Stimulated activated CD4-positive, alpha-beta T cell treated with anti-CD3 and anti-CD28 coated beads, Interleukin-15, amount 100 ng/mL, for 1 hour (primary cell): ENCODE measurements at places on chromosomes 16 and 17.

- DNase-seq, result no peak
Measured at GRCh38 chr17:44914148-44914547, 1.2 kb downstream of the GFAP start.

DNA sequence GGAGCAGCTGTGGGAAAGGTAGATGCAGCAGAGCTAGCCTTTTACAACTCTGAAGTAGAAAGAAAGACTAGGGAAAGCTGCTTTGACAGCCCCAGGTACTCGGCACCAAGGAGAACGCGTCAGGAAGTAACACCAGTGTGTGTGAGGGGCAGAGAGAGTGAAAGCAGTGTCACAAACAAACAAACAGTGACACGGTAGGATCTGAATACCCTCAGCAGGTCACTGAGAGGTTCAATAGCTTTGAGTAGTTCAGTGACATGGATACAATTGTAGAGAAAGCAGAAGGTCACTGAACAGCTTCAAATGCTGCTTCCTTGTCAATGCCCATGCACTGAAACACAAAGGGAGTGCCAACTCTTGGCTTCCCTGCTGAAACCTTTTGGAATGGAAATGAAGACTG lies 150.3 kb upstream of the C17orf78 start:
- no peak for DNase-seq

DNA sequence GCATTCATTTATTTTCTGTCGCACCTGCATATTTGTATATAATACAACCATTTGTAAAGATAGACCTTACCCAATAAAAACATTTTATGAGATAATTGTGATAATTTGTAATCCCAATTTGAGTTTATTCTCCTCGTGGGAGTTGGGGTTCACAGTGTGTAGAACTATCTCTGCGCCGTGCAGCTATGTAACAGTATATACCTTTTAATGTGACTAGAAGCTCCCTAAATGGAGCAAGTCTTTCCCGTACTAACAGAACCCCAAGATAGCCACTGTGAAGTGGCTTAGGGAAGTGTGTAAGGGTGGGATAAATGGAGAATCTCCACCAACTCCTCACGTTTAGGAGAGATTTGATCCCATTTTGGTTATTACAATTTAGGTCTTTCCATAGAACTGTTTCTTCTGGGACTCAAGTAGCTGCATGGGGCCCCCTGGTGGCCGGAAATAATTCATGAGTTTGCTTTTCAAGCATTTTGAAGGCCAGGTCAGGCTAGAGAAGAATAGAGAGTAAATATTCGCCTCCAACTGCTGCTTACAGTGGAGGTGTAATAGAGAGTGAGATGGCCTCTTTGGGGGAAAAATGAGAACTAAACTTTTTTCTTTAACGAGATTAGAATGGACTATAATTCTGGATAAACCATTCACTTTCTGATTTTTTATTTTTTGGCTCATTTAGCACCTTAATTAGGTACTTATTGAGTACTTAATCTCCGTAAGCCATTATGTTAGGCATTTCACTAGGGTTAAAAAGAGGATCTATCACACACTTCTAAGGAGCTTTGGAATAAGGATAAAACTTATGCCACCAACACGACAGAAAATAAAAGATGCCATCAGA lies 4.5 kb downstream of the TMEM100 start:
- DNase-seq, result peak; percentile 40

DNA sequence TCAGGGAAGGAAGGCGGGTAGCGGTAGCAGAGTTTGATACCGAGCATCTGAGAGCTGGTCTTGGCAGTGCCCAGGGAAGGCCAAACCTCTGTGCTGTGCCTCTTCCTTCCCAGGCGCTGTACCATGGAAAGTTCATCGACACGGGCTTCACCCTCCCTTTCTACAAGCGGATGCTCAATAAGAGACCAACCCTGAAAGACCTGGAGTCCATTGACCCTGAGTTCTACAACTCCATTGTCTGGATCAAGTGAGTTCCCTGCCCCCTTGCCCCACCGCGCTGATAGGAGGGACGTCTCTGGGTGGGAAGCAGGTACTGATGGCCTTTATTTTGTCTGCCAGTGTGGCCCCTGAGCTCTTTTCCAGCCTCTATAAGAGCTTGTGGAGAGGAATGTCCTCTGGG lies 15.4 kb upstream of the CLEC18A start:
- no peak for DNase-seq

GRCh38 chr17:42392692-42393415 lies 4.6 kb upstream of the STAT3 start:
- DNase-seq, result no peak

GRCh38 chr16:79008036-79008868 lies 592.3 kb downstream of the MAF start:
- no peak for DNase-seq

DNA sequence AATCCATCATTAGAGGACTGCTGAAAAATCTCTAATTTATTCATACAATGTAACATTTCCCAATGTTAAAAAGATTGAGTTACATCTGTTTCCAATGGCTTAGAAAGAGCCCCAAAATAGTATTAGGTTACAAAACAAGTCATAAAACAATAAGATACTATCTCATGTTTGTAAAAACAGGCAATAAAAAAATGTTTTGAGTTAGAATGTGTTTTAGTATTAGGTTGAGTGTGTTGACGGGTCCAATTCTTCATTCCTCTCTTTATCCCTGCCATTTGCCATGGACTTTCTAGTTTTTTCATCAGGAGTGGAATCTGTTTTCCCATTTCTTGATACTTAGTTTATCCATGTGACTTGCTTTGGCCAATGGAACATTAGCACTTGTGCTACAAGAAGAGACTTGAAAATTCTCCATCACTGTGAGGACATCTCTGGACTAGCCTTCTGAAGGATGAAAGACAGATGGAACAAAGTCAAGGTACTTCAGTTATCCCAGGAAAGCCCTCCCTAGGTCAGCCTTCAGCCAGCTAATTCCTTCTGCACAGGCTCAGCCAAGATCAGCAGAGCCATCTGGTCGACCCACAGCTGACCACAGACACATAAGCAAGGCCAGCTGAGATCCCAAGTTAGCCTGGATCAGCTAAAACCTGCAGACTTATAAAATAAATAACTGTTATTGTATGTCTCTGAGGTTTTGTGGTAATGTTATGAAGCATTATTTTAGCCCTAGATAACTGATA lies 83.3 kb downstream of the HS3ST3A1 start:
- no peak for DNase-seq

DNA sequence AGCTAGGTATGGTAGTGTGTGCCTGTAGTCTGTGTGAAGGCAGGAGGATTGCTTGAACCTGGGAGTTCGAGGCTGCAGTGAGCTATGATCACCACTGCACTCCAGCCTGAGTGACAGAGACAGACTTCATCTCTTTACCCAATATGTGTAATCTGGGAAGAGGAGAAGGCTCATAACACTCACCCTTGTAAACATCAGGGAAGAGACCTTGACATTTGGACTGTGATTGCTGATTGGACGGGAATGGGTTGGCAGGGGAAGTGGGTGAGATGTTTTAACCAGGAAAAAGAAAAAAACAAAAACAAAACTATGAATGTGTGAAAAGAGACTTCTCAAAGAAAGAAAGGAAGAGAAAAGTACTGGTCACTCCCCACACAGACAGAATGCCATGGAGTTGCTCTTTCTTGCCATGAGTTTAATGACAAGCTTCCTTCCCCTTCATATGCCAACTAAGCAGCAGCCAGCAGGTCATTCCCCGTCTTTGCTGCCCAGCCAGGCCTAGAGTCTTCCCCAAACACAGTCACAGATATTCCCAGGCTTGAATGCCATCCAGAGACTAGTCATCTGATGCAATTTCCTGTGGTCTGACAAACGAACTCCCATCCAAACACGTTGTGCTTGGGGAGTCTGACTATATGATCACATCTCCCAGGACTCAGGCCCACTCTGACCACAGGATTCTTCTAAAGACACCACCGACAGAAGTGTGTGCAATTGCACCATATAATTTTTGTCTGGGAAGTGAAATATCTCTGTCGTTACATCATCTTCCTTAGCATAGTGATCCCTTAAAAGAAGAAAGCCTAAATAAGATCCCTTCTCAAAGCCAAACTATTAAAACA lies 3.6 kb upstream of the XAF1 start:
- DNase-seq, result no peak

DNA sequence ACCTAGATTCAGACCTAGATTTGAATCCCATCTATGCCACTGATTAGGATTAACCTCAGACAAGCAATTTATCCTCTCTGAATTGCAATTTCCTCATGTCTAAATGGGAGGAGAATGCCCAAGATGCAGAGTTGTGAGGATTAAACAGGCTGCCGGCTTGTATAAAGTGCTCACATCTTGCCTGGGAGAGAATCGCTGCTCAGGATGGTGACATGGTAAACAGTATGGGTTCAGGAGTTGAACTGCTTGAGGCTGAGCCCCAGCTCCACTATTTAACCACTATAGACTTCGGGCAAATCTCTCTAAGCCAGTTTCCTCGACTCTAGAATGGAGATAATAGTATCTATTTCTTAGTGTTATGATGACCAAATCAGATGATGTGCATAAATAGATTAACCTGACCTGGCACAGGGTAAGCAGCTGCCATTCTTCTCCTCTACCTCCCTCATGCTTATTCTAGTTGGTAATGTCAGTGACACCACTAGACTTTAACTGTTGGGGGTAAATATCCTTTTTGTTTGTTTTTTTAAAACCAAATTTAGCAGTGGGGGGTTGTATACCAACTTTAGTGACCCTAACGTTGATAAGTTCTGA lies 732 bp upstream of the RPL27 start:
- no peak for DNase-seq

DNA sequence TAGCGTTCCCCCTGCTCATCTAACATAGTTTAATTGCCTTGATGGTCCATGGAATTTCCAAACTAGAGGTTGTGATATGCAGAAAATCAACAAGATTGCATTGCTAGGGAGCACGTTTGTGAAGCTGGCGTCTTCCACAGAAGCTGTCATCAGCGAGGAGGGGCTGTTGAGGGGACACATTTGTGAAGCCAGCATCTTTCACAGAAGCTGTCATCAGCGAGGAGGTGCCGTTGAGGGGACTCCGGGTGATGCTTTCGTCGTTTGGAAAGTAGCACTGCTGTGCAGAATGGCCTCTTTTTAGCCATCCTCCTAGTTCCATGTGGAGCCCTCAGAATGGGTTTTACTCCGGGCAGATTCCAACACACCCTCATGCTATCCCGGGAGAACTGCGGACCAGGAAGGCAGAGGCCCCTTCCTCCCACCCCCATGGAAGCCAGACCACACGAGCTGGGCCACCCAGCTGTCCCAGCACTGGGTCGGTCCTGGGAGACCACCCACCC lies 119.6 kb upstream of the CHMP6 start:
- no peak for DNase-seq

- DNase-seq, result no peak
Measured at GRCh38 chr16:27852116-27852515, 211.4 kb downstream of the GSG1L start.

- no peak for DNase-seq
Measured at GRCh38 chr16:72877374-72878028, 170.4 kb downstream of the ZFHX3 start.

DNA sequence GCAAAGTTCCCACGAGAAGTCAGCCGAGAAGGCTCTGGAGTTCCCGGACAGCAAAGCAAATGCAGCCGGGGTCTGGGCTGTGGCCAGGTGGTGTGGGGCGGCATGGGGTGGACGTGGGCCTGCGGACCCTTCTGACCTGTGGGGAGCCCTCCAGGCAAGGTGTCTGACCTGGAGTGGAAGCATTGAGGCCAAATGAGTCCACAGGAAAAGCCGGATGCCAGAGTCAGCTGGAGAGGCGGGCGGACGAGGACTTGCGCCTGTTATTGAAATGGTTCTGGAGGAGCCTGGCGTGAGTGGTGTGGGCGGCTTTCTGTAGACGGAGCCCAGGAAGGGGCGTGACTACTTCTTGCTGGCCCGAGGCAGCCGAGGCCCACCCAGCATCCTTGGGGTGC lies 50.5 kb upstream of the ZNF750 start:
- DNase-seq, result no peak

DNA sequence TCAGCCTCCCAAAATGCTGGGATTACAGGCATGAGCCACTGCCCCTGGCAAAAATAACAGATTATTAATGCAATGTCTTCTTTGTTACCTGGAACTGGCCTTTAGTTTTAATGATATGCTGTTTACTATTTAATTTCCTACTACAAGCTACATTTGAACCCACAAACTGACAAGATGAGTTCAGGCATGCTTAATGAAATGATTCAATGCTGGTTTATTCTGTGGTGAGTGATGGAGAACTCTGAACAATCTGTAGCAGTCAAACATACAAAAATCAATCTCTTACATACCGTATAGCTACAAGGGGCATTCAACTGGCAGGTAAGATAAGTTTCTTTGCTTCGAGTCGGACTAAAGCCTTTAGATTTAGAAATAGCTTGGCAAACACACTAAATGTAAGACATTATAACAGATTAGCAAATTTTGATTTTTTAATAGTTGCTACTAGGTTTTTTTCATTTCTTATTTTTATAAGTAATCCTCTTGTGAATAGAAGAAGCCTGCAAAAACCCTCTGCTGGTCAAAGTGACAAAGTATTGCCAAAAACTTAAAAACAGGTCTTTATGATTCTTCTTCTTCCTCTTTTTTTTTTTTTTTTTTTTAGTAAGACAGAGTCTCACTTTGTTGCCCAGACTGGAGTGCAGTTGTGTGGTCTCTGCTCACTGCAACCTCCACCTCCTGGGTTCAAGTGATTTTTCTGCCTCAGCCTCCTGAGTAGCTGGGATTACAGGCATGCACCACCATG lies 138.5 kb downstream of the SSH2 start:
- no peak for DNase-seq

DNA sequence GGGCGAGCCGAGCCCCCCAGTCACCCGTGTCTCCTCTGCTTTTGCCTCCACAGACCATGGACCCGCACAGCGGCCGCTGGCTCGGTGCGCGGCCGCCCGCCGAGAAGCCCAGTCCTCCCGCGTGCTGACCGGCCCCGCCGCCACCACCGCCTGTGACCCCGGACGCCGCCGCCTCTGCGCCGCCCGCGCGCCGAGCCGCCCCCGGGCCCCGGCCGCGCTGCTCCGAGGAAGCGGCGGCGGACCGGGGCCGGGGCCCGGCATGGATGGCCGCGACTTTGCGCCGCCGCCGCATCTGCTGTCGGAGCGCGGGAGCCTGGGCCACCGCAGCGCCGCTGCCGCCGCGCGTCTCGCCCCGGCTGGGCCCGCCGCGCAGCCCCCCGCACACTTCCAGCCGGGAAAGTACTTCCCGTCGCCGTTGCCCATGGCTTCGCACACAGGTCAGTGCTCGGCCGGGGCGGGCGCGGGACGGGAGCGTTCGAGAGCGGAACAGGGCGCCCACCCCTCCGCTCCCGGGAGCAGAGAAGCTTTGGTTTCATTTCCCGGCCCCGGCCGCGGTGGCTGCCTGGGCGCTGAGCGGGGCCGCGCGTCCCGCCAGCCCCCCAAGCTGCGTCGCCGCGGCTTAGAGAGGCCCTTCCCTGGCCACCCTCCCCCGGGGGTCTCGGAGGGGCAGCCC lies 4.4 kb downstream of the BAHCC1 start:
- no peak for DNase-seq
